ENCODE measurements at places on chromosomes 3 and 15.

DNA sequence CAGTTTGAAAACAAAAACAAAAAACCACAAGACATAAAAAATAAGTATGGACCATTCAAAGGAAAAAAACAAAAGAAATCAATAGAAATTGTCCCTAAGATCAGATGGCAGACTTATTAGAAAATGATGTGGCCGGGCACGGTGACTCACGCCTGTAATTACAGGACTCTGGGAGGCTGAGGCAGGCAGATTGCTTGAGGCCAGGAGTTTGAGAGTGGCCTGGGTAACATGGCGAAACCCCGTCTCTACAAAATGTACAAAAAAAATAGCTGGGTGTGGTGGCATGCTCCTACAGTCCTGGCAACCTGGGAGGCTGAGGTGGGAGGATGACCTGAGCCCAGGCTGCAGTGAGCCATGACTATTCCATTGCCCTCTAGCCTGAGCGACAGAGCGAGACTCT lies 16.6 kb downstream of the SPCS1 start:
- DNase-seq: no peak

- DNase-seq: no peak
These were observed 21.5 kb downstream of the PFN2 start for GRCh38 chr3:149949181-149949580.

DNA sequence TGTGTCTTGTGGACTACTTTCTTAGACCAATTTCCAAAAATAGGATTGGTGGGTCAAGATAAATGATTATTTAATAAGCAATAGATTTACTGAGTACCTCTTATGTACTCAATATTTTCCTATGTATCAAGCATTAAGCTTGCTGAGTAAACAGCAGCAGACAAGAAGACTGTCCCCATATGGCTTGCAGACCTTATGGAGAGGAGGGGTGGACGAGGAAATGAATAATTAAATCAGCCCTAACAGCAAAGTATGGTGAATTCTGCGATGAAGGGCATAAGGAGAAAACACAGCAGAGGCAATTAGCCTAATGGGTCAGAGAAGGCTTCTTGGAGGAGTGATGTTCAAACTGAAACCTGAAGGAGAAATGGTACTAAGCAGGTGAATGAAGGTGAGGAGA lies 45.1 kb downstream of the ACP3 start:
- no peak for DNase-seq

- DNase-seq: no peak
These were observed 54.5 kb downstream of the SEC22A start for GRCh38 chr3:123256256-123256655.

- no peak for DNase-seq
These were observed 73.1 kb upstream of the SPATA12 start for GRCh38 chr3:56987238-56987895.

GRCh38 chr15:70243686-70244540 lies 146.2 kb upstream of the TLE3 start:
- DNase-seq: no peak
